Activated T-helper 9 cell treated with anti-CD3 and anti-CD28 coated beads, Interleukin-2, amount 50 U/mL, for 16 hours (primary cell): ENCODE measurements at places on chromosomes 7 and 10.
A peak's percentile ranks its signal among the peaks of the same experiment; 100 is the strongest.

DNA sequence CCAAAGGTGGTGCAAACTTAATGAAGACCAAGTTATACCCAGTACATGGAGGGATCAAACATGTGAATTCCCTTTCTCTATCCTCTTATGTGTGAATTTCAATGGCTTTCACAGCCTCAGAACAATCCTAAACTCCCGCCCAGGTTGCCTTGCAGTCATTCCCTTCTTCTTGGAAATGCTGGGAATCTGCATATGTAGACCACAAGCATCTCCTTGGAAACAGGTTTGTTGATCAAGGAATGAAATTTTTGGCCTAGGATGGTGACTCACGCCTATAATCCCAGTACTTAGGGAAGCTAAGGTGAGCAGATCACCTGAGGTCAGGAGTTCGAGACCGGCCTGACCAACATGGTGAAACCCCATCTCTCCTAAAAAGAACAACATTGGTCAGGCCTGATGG is 77.8 kb upstream of the ABI1 start:
- no peak for DNase-seq

GRCh38 chr10:26994743-26995142 is 105.6 kb downstream of the ANKRD26 start:
- DNase-seq, result no peak

GRCh38 chr7:104225451-104225850 is 17.6 kb upstream of the ORC5 start:
- DNase-seq, result no peak

GRCh38 chr10:51230887-51231585 is 156.7 kb downstream of the PRKG1 start:
- no peak for DNase-seq

GRCh38 chr10:22742678-22743077 is 28.3 kb upstream of the PIP4K2A start:
- DNase-seq, result no peak

DNA sequence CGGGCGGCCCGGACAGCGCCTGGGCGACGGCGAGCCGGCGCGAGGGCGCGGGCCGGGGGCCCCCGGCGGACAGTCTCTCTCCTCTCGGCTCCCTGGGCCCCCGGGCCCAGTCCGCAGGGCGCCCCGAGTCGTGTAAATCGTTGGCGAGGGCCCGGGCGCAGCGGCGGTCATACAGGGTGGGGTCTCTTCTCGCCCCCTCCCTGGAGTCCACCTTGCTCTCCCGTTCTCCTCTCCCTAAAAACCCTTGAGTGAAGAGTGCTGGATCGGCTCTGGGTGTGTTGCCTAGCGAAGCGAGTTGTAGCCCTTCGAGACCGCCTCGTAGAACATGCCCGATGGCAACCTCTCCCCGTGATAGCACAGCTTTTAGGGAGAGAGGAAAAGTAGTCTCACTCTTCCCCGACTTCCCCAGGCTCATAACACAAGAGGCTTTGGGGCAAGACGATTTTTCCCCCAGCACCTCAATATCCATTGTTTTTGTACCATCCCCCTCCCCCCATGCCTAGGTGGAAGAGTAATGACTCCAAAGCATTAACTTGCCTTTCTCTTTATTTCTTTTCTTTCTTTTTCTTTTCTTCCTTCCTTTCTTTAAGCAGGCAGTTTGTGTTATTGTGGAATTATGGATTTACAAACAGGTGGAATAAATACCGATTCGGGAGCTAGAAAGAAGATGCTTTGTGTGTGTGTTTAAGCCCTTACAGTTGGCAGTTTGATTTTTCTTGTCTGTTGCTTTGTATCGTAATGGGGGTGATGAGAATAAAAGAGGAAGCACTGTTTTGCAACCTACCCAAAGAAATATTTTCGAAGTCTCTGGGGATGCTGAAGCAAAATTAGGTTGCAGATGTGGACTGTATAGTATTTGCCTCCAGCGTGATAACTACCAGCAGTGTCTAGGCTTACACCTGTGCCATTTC is 822 bp downstream of the SHOC2 start:
- no peak for DNase-seq

DNA sequence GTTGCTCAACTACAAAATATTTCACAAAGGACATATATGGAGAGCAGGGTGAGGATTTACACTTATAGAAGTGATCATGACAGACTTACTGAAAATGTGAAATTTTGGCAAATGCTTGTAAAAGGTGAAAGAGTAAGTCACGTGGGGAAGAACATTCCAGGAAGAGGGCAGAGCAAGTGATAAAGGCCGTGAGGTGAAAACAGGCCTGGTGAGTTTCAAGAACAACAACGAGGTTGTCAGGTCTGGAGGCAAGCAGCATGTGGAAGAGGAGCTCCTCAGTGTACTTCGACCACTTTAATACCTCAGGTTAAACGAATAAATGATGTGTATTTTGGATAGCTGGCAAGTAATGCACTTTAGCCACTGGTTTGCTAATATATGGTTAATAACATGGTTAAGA is 706.7 kb downstream of the PCDH15 start:
- DNase-seq, result no peak

DNA sequence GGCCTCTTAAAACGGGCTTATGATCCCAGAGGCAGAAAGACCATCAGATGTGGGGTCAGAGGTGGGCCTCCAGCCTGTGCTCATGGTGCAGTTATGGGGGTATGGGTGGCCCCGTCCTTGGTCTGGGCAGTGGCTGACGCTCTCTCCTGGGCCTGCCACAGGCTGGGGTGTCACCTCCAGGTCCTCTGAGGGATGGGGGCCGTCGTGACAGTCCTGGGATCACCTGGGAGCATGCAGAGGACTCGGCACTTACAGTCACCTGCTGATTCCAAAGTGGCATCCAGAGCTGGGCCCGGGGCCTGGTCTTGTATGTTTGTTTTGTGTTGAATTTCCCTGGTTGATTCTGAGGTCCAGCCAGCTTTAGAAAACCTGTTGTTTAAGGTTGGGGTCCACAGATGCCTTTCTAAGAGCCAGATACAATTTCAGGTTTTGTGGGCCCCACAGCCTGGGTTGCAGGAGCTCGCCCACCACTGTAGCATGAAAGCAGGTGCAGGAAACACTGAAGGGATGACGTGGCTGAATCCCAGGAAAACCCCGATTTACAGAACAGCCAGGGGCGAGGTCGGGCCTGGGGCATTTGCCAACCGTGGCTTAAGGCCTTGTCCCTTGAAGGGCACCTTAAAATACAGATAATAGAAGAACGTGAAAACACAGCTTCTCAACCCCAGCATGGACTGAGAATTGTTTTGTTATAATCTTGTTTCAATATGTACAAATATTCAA is 170.7 kb upstream of the PPP2R2D start:
- no peak for DNase-seq

DNA sequence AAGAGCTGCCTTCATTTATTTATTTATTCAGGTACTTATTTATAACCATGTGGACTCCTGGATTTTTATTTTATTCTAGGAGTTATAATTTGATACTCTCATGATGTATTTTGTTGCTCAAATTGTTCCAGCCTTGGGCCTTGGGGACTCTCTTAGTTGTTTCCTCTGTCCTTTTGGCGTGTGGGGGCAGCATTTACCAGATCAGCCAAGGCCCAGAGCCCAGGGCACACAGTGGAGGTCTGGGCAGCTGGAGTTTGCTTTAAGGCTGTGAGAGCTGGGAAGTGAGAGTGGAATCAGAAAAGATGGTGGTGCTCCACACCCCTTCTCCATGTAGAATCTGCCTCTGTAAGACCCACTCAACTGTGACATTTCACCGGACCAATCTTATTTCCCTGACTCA is 398.9 kb downstream of the RPS24 start:
- DNase-seq, result no peak

- no peak for DNase-seq
Observed at GRCh38 chr7:47354071-47354470, 227.8 kb downstream of the TNS3 start.

DNA sequence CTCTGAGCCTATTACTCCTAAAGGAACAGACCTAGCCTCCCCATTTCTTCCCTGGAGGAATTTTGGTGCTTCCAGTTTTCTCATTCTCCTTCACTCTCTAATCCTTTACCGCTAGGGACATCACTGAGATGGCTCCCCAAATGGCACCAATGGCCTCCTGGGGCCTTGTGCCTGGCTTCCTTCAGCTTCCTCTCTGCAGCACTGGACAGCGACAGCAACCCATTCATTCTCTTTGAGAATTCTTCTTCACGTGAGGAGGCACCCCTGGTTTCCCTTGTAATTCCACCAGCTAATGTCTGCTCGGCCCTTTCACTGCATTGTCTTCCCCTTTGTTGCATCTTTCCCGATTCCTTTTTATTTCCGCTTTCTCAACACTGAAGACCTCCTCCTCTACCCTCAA is 24.6 kb upstream of the KDM7A start:
- no peak for DNase-seq

DNA sequence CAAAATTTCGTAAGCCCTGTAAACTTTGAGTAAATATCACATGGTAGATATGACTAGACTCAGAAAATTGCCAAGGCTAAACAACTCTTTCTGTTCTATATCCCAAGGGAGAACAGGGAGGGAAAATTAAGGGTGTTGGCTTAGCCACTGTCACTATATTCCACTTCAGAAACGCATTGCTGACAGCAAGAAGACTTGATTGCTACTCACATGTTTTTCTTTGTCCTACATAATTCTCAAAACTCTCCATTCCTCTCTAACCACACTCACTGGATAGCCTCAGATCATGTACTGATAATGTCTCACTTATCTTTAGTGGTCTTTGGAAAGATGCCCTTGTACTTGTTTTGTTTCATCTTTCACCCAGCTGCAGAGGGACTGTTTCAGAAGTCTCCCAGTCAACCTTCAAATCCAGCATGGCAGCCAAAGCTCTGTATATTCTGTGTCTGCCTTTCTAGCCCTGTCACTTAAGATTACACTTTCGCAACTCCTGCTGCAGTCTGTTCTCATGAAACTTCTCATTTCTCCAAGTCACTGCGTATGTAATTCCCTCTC is 582.4 kb upstream of the FZD8 start:
- DNase-seq, result no peak

GRCh38 chr7:9846902-9847301 is 1126.8 kb upstream of the PHF14 start:
- no peak for DNase-seq

- DNase-seq, result no peak
Observed at GRCh38 chr7:85620936-85621685, 434.3 kb upstream of the SEMA3D start.

DNA sequence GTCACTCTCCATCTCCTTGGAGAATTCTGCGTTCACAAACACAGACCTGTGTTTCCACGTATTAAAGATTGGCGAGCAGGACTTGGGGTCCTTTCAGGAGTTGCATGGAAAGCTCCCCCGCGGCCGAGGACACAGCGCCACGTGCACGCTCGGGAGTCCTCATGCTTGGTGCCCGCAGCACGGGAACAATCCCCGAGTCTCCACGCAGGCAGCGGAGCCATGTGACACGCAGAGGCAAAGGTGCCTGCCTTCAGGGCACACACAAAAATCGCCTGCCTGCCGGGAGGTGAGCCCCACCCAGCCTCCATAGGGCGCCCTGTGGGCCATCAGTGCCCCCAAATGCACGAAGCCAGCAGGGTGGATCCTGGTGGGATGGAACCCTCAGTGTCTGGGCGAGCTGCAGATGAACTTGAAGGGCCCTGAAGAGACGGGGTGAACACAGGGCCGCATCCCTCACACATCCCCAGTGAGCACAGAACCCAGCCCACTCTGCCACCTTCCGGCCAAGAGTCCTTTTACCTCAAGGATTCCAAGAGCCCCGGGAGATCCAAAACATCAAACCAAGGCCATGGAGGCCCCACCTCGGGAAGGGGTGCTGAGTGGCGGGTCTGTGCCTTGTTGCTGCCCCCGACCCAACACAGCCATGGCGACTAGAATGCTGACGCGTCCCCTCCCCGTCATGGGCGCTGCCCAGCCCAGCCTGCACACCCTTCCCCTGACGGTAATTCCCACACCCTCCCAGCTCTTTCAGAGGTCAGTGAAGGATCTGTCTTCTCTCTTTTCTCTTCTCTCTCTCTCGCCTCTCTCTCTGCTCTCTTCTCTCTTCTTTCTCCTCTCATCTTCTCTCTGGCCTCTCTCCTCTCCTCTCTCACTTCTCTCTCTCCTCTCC is 55.9 kb downstream of the CFAP46 start:
- no peak for DNase-seq

GRCh38 chr7:132392713-132393112 is 183.6 kb downstream of the PLXNA4 start:
- DNase-seq, result no peak

- no peak for DNase-seq
Observed at GRCh38 chr10:106795619-106796018, 368.9 kb downstream of the SORCS1 start.

GRCh38 chr7:128063088-128063487 is 31.9 kb upstream of the LRRC4 start:
- DNase-seq, result no peak

GRCh38 chr7:55555160-55555559 is 17.1 kb downstream of the VOPP1 start:
- DNase-seq, result no peak

DNA sequence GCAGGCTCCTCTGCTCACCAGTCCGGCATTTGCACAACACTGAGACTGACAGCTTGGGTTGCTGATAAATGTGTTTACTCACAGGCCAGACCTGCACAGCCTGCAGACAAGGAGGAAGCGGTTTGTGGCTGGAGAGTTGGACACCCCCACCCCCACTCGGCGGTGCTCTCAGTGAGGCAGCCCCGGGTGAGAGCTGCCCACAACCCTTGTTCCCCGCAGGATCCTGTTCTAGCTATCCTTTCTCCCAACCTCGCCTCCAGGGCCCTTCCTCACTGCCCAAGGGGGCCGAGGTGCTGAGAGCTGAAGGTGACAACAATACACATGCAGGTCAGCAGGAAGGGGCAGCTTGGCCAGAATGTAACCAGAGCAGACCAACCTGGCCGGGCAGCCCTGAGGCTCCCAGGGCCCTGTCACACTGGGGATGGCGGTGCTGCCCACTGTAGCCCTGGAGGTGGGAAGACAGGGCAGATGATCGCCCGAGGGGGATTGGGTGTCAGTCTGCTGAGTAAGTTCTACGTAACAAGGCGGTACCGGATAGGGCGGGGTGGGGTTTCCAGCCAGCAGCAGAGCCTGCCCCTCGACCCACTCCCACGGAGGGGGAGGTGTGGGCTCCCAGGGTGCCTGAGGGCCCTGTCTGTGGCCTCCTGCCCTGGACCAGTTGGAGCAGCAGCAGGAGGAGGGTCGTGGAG is 2.1 kb upstream of the ADAM8 start:
- peak; percentile 36 for DNase-seq

- DNase-seq, result no peak
Observed at GRCh38 chr10:117166418-117167345, 28.6 kb upstream of the VAX1 start.

DNA sequence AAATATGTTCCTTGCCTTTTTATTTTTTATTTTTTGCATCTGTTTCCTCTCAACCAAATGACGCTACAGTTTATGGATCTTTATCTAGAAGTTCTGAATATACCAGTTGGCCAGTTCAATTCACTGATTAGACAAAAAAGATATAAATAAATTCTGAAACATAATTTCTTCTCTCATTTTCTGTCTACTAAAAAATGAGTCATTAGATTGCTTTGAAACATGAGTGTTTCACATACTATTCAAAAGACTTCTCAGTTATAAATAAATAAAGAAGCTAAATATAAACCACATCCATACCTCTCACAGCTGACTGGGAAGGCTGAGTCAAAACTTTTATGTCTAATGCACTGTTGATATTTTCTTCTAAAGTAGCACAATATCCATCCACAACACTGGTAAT is 97.6 kb upstream of the GPR22 start:
- DNase-seq, result no peak

- DNase-seq, result no peak
Observed at GRCh38 chr10:86671985-86672710, 3.8 kb downstream of the LDB3 start.

- DNase-seq, result no peak
Observed at GRCh38 chr10:15313843-15314242, 57.2 kb downstream of the FAM171A1 start.

GRCh38 chr7:55484834-55485233 is 87.5 kb downstream of the VOPP1 start:
- DNase-seq, result no peak
